ENCODE measurements at places on chromosomes 7 and 10.

DNA sequence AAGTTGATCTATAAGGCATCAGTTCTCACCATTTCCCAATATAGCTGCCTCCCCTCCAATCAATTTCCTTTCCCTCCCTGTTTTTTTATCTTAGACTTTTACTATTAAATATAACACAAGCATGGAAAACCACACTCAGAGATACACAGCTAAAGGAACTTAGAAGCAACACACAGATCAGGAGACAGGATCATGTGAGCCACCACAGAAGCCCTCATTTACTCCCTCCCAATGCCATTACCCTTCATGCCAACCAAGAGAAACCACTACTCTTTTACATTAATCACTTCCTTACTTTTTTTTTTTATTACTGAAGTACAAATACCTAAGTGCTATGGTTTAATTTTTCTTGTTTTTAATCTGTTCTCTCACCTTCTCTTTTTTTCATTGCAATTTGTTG, 33.0 kb downstream of the COG5 start:
- DNase-seq = no peak

GRCh38 chr10:78602201-78602932, 466.4 kb upstream of the ZMIZ1 start:
- no peak for DNase-seq

DNA sequence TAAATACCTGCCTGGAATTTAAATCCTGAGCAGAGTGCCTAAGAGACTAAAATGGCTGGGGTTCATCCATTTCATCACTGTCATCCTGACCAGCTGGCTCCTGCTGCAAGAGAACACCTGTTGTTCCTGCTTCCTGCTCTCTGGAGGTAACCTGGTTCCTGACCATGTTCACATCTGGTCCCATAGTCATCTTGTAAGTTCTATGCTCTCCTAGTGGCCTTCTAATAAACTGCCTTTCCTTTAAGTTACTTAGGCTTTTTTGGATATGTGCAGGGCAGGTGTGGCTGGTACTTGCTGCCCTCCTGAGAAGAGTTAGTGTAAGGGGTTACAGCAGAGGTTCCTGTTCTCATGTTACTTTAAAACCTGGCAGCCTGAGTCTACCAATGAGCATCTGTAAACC, 80.0 kb downstream of the NRCAM start:
- no peak for DNase-seq

DNA sequence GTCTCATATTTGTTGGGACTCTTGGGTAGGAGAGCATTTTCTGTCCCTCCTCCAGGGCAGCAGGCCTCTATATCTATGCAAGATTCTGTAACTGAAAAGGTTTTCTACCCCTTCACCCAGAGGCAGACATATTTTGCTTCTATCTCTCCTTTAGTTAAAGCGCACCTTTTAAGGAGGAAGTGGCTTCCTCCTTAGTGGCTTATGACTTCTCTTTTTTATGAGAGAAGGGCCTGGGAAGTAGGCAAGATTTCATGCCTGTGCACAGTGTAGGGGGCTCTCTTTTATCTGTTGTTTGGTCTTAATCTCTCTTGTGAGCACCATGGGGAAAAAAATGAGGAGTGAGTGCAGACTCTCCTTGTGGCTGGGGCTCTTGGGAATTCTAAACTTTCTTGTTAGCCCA, 122.1 kb downstream of the LRMDA start:
- no peak for DNase-seq

DNA sequence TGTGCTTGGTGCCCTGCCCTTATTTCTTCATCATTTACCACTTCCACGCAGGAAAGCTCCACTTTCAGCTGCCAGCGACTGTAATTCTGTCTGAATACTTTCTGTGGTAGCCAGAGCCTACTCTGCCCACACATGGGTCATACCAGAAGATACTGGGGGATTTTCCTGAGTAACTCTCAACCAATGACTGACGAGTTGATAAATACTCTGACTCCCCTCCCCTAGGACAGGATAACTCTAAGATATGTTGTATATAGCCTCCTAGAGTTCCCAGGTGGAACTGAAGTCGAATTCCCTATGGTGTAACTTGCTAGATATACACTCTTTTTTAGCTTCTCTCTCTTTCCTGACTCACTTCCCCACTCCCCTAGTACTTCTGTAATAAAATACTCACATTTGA, 29.8 kb downstream of the SEM1 start:
- DNase-seq = no peak

GRCh38 chr7:23207021-23207420, 25.2 kb downstream of the NUP42 start:
- no peak for DNase-seq

GRCh38 chr7:151514461-151515275, 5.0 kb downstream of the RHEB start:
- DNase-seq = no peak

DNA sequence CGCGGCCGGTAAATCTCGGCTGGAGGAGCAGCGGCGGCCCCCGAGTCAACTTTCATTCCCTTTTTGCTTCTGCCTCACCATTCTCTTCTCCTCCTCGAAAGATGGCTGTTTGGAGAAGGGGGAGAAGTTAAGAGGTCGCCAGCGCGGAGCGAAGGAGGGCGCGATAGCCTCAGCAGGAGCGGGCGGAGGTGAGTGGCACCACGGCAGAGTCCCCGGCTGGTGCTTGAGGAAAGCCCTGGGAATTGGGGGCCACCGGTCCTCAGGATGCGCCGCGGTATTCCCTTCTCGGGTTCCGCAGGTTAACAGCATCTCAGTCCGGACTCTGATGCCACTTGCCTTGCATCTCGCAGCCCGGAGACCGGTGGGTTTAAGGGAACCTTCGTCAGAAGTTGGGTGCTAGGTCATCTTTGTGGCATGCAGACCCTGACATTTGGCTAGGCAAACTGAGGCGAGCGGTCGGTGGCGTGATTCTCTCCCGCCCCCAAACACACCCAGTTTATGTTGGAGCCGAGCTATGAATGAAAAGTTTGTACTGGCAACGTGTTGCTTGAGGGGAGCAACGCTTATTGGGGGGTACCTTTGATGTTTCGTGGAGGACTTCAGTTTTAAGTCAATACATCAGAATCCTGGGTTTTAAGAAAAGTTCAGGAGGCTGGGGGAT, 59.5 kb upstream of the PRPS1L1 start:
- DNase-seq = peak; percentile 6

DNA sequence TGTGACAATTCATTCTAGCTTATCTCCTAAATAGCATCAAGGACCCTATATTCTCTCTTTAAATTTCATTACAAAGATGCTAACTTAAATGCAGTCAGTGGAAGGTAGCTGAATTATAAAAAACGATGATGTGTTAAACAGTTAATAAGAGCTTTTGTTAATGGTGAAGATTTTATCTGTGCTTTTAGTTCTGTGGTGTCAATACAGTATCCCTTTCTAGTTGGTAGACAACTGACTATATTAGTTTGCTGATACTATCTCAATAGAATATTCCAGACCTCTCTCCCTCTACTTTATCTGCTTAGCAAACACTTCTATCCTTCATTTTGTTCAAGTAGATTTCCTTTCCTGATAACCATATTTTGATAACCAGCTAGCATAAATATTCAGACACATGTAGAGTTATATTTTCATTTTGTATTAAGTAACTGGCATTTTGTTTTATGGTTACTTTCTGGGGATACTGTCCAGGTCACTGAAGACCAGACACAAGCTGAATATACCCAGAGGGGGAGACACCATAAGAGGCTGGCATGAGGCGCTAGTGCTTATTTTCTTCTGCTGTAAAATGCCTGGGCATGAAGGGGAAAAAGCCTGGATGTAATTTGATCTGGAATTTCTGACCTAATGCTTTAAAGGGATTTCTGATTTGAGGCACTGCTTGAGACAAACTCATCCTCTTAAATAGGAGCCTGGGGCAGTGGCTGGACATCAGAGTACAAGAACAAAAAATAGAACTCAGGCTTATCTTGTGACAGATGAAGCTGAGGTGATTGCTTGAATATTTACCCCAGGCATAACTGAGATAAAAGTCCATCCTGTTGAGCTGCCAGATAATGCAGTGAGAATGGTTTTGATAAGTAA, 197.5 kb downstream of the MALRD1 start:
- DNase-seq = no peak

GRCh38 chr7:7897949-7898515, 70.6 kb upstream of the GLCCI1 start:
- DNase-seq = no peak

- no peak for DNase-seq
These were observed 162.8 kb downstream of the ELMO1 start for GRCh38 chr7:37285706-37286453.

DNA sequence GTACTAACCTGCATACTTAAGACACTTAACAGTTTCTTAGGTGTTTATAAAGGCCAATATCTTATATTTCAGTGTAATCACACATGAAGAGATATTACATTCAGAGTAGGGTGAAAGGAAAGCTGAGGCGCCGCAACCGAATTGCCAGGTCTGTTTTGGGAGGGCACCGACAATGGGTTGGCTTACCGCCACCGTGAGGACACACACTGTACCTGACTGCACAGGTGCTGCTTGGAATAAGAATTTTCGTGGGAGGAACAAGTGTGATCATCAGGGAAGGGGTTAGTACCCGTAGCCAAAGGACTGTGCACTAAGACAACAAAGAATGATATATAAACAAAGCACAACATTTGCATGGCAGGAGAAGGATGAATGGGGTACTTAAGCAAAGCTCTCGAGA, 591.8 kb downstream of the SUGCT start:
- no peak for DNase-seq

GRCh38 chr10:66505003-66505657, 420.7 kb upstream of the LRRTM3 start:
- DNase-seq = no peak

GRCh38 chr10:116120688-116121455, 152.1 kb downstream of the GFRA1 start:
- DNase-seq = no peak

- peak; percentile 51 for DNase-seq
These were observed 9.1 kb upstream of the TMEM236 start for GRCh38 chr10:17742918-17743317.

DNA sequence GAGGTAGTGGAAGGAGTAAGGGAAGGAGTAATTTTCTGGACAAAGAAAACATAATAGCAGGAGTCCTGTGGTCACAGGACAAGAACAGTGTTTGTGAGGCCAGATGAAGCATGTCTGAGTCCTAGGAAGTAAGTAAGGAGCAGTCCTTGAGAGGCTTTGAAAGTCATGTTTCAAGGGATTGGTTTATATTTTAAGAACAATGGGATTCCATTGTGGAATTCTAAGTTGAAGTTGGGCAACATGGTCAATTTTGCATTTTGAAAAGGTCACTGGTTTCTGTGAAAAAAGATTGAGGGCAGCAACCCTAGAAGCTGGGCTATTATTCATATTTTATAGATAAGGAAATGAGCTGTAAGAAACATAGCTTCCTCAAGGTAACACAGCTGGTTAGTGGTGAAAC, 10.8 kb upstream of the SLC25A28 start:
- no peak for DNase-seq

GRCh38 chr7:159019111-159019510, 125.6 kb downstream of the VIPR2 start:
- DNase-seq = no peak

GRCh38 chr7:140019172-140019571, 43.6 kb downstream of the PARP12 start:
- DNase-seq = no peak

DNA sequence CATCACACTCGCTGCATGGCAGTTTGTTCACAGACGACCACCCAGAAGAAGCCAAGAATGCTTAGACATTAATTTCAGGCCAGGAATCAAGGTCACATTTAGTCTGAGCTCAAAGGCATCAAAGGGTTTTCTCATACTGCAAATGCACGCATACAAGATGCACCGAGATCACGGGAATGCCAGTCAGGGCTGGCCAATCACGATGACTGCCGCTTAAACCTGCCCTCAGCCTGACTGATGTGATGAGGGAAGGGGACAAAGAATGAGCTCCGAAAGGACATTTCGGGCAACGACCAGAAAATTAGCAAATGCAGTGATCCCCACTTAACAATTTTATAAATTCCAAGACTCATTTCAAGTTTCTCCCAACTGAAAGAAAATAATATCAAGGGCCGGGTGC, 20.2 kb downstream of the CTBP2 start:
- DNase-seq = no peak

- no peak for DNase-seq
These were observed 78.8 kb downstream of the PROSER2 start for GRCh38 chr10:11901833-11902475.

DNA sequence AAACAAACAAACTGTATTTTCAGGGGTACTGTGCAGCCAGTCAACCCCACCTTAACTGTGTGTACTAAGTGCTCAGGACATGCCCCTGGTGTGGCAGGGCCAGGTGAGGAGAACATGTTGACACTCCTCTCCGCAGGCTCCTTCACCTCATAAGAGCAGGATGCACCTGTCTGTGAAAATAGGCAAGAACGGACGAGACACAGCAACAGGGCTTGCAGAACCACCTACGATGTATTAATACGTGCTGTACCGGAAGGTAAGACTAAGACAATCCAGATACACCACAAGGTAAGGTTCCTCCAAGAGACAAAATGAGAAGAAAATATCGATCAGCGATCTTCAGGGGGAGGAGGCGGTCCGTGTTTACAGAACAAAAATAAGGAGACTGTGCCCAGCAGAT, 65.8 kb upstream of the CAMK2B start:
- DNase-seq = no peak

GRCh38 chr10:90964781-90965465, 44.0 kb upstream of the ANKRD1 start:
- DNase-seq = peak; percentile 60

DNA sequence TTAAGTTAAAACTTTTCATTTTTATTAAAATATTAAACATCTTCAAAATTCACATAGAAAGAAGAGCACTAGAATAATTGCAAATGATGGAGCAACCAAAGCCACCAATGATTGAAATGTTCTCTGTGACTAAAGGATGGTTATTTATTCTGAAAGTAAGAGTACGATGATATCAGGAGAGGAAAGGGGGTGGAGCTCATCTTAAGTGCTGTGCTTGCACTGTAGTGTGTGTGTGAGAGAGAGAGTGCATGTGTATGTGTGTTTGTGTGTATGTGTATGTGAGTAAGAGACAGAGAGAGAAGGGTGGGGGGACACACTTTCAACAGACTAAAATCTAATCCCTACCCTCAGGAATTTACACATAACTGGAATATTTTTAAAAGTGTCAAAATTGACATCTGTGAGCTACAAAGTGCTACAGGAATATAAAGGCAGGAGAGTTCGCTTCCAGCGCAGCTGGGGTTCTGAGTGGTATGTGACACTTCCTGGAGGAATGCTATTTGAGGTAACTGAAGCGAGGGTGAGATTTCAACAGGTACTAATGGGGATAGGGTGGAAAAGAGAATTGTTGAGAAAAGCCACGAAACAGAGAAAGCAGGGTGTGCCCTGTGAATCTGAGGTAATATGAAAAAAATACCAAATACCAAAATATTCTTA, 57.2 kb upstream of the SMNDC1 start:
- no peak for DNase-seq

GRCh38 chr10:101230183-101230917, 1.1 kb upstream of the LBX1 start:
- DNase-seq = no peak
